Stimulated activated naive CD4-positive, alpha-beta T cell treated with Interleukin-2 at 50 U/mL for 16 hours (primary cell): ENCODE measurements at places on chromosomes 1 and 21.

DNA sequence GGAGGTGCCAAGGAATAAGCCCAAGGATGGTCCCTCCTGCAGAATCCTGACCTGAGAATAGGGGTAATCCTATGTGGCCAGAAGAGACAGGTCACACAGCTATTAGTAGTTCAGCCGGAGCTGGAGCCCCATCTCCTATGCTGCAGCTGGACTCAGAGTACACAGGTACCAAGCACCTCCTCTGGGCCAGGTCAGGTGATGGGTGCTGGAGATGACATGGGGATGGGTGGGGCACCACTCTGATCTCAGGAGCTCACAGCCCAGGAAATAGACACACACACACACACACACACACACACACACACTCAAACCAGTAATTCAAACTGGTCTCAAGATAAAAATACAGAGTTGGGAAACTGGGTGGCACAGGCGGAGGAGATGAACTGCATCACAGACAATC lies 54.2 kb upstream of the SSBP3 start:
- DNase-seq, result no peak

DNA sequence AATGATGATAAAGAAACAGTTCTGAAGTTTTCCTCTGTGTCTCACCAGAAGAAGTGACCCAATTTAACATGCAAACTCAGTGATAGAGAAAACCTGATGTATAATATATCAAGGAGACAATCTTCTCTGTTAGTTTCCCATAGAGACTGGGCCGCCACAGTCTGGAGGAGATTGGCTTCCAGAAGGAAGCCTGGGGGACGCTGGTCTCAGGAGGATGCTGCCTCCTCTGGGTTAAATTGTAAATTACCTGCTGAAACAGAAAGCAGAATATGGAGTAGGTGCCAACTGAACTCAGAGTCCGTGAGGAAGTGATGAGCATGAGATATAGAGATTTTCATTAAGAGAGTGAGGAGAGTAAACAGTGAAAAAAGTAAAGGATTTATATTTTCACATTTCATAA lies 15.8 kb downstream of the OR14I1 start:
- no peak for DNase-seq

DNA sequence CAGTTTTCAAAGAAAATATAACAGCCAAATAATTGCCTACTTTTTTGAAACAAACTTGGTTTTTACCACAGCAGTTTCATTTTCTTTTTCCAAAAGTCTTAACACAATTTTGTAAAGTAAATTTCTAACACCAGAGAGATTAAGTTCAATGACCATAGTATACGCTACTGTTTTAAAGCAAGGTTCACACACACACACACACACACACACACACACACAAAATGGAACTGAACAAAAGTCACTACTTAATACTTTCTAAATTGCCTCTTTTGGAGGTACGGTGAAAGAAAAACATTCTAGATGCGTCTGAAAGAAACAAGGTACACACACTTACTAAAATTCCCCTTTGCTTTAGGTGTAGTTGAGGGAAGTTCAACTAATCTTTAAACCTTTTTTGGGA lies 30.1 kb downstream of the C21orf91 start:
- DNase-seq, result no peak

DNA sequence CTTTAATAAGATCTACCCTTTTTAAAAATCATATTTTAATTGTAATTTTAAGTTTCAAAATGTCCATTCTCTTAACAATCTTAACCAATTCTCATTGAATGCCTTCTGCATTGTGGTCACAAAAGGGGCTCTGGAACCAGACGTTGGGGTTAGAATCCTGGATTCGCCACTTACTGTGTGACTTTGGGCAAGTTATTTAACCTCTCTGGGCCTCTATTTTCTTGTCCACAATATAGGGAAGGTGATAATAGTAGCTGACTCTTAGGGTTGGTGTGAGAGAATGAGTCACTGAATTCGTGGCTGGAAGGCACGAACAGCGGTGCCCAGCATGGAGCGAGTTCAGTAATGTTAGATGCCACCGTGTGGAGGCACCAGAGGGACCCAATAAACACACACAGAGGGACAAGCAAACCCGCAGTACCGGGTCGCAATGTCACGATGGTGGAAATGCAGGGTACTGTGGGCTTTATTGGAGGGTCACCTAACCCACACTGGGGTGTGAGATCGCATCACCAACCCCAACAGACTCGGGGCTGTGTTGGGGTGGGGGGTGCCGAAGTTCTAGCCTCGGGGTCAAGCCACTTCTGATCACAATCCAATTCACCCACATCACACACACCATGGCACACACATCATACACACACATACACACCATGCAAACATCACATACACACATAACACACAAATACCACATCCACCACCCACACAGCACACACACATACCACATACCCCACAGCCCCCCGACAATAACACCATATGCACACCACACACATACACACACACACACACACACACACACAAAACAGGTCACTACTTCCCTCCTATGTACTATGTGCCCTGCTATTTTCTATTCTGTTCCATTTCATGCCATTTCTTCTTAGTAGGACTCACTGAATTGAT lies 27.0 kb upstream of the IFNAR2 start:
- DNase-seq, result no peak

- DNase-seq, result no peak
Observed at GRCh38 chr1:94382201-94382600, 36.0 kb upstream of the ABCD3 start.

- no peak for DNase-seq
Observed at GRCh38 chr1:9009438-9010370, 16.5 kb downstream of the SLC2A7 start.

DNA sequence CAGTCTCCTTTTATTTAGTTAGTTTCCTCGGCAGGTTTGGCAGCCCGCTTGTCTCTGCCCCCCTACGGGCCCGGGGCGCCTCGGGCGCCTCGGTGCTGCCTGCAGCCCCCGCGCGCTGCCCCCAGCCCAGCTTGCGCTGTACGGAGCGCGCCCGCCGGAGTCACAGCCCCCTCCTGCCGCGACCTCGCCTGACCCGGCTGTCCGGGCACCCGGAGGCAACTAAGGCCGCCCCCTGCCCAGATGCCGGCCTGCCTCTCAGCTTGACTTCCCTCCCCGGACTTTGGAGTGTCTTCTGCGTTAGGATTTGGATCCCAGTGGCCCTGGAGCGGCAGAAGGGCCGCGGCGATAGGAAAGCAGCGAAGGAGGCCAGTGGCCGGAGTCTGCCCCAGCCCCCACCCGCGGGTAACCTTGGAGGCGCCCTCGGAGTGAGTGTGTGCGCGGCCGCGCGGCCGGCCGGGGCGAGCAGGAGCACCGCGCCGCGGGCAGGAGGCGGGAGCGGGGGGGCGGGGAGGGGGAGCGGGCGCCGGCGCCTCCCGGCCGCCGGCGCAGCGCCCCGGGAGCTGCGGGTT lies 7.6 kb downstream of the CDKN2C start:
- peak; percentile 4 for DNase-seq

DNA sequence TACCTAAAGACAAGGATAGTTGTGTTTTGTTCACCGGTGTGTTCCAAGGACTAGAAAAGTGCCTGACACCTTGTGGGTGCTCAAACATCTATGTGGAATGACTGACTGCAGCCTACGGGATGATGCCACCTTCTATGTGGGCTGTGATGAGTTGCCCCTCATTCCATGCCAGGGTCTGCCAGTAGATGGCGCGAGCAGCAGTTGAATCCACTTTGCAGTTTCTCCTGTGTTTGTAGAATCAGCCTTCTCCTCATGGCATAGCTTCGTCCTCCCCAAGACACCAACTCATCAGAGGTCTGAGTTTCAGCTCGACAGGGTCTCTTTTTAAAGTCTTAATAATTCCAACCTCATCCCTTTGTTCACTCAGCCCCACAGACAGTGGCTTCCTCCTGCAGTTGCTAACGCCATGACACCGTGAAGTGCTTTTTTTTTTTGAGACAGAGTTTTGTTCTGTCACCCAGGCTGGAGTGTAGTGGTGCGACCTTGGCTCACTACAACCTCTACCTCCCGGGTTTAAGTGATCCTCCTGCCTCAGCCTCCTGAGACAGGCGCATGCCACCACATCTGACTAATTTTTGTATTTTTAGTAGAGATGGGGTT lies 133.7 kb downstream of the CAPN8 start:
- DNase-seq, result peak; percentile 31

- no peak for DNase-seq
Observed at GRCh38 chr1:247387096-247387495, 28.9 kb upstream of the NLRP3 start.

GRCh38 chr1:179217943-179218507 lies 11.5 kb downstream of the ABL2 start:
- DNase-seq, result no peak

DNA sequence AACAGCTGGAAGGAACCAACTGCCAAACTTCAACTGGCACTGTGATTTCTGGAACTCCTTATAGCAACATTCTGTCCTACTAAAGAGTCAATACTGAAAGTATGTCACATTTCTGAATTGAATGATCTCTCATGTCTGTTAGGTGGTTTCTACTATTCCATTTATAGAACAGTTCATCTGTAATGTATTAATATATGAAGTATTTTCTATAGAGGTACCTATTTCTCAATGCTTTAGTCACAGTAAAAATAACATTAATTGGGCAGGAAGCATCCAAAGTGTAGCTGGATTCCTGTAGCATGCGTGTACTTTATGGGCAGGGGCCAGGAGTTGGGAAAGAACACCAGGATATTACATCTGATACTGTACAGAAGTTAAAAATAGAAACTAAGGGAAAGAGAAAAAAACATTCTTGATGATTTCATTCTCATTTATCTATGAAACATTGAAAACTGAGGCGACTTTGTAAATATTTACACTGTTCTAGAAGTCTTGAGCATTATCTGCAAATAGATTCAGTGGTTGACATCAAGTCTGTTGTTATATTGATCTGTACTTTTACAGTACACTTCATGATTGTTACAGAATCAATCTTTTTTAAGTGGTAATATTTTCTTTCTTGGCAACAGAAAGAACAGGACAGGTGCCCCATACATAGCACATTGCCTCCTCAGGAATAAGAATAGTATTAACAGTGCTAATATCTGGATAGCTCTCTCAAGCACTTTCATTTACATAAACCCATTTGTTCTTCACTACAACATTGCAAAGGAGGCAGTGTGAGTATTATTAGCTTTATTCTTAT lies 6.2 kb upstream of the ZNF281 start:
- no peak for DNase-seq

- no peak for DNase-seq
Observed at GRCh38 chr1:45409276-45409675, 69.0 kb upstream of the MUTYH start.

DNA sequence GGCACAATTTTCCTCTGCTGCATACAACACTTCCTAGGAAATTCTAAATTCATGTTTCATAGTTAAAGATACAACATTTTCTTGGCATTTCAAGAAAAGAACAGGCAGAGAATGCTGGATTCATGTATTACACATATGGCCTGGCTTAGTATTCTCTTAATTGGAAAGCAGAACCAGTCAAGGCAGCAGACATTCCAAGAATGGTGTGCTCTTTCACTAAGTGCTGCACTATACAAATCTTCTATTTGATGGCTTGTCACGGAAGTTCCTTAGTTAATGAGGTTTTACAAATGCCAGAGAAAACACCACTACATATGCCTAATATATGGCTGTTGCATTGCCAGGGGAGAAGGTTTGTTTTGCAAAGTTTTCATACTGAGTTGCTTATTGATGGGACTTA lies 80.8 kb upstream of the DYNLT5 start:
- DNase-seq, result no peak

- DNase-seq, result no peak
Observed at GRCh38 chr1:45002650-45003645, 8.2 kb downstream of the HECTD3 start.

DNA sequence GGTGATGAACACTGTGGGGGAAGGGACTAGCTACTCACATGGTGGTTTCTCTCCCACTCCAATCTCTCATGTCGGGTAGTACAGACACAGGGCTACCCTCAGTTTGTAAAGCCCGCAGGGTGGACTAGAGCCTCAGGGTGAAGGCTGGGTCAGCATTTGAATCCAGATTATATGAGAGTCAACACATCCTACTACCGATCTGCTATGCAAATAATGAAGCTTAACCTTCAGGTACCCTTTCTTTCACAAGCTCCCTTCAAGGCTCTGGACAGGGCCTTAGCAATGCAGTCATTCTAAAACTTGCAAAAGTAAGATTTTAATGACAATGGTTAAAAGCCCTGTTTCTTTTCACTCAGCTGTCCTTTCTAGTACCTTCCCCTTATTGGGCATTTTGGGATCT lies 5.5 kb upstream of the ZBED6 start:
- DNase-seq, result no peak

DNA sequence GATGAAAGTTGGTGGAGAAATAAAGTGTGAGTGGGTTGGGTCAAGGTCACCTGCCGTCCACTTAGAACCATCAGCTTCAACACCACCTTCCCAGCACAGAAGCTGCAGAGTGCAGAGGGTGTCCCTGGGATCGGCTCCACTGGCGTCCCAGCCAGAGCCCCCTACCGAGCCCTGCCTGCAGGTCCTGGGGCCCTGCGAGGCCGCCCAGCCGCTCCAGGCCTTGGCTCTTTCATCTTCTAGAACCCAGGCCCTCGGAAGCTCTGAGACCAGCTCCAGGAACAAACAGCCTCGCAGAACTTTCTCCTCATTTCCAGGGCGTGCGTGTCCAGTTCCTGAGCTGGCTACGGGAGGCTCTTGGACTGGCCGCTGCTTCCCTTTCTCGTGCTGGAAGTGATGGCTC lies 166.0 kb downstream of the PRDM16 start:
- no peak for DNase-seq

- no peak for DNase-seq
Observed at GRCh38 chr21:14814282-14814681, 250.5 kb downstream of the NRIP1 start.

- DNase-seq, result no peak
Observed at GRCh38 chr1:231959225-231959884, 332.8 kb downstream of the DISC1 start.

- no peak for DNase-seq
Observed at GRCh38 chr1:201385299-201385891, 7.9 kb upstream of the TNNT2 start.

DNA sequence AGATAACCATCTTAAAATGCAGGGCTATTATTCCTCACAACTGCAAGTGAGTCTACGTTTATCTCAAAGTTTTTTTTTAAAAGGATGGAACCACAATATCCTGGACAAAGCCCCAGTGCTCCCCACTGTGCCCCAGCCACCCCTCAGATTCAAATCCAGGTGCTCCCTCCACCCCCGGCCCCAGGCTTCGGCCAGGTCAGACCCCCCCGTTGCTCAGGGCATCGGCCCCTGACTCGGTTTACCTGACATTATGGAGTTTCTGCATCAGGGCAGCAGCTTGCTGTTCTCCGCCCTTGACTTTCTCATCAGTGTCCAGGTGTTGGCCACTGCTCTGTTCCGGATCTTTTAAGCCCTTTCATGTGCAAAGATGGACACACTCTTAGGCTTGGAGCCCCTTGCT lies 72.9 kb downstream of the SCCPDH start:
- no peak for DNase-seq

DNA sequence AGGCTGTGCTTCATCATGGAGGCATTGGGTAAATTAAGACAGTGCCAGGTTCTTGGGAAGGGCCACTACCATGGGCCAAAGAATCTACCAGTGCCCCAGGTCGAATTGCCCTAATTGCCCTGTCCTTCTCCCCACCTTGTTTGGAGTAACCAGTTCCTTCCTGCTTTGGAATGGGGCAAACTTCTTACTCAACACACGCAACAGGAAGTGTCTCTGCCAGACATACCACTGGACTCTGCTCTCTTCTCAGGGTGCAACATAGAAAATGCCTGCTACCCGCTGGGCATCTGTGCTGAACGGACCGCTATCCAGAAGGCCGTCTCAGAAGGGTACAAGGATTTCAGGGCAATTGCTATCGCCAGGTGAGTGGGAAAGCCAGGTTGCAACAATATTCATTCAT lies 15.8 kb downstream of the CDA start:
- DNase-seq, result no peak

GRCh38 chr1:20727746-20728316 lies 4.7 kb downstream of the SH2D5 start:
- no peak for DNase-seq
